NCI-H524 (cell line): ENCODE measurements at places on chromosomes 13 and 19.

DNA sequence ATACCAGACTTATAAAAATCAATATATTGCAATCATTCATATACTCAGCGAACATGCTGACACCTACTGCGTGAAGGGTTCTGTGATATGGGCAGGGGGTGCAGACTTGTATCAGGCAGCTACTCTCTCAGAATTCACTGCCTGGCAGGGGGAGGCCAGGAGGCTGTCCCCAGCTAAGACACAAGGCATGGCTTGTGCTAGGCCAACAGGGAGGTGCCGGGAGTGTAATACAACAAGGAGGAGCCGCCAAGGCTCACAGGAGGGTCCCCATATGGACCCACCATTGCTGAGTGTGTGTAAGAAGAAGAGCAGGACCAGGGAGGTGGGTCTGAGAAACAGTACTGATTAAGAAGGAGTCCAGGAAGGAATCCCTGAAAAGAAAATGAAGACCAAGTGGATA lies 97.2 kb downstream of the COL4A2 start:
- no peak for DNase-seq

- no peak for DNase-seq
These were observed 809 bp downstream of the TDRD12 start for GRCh38 chr19:32720216-32720935.

- no peak for DNase-seq
These were observed 30.8 kb upstream of the USE1 start for GRCh38 chr19:17184371-17184841.

GRCh38 chr19:49589502-49589905 lies 1.5 kb upstream of the PRR12 start:
- DNase-seq, result no peak

GRCh38 chr19:10691178-10691881 lies 9.9 kb upstream of the QTRT1 start:
- DNase-seq, result no peak

- no peak for DNase-seq
These were observed 37.1 kb upstream of the LSM14A start for GRCh38 chr19:34135054-34135800.

DNA sequence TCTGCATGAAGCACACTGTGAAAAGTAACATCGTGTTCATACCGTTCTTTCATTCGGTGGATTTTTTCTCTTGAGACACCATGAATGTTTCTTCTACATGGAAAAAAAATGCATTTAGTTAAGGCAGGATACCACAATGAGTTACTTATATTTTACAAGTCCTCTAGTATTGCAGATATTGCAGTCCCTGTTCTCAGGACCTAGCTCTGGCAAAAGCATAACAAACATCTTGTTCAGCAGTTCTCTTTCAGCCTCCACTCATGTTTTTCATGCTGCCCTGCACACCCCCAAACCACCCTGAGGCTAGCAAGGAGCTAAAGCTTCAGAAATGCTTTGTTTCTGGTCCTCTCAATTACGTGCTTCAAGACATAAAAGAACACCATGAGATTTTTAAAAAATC lies 24.8 kb downstream of the N4BP2L1 start:
- DNase-seq, result no peak

DNA sequence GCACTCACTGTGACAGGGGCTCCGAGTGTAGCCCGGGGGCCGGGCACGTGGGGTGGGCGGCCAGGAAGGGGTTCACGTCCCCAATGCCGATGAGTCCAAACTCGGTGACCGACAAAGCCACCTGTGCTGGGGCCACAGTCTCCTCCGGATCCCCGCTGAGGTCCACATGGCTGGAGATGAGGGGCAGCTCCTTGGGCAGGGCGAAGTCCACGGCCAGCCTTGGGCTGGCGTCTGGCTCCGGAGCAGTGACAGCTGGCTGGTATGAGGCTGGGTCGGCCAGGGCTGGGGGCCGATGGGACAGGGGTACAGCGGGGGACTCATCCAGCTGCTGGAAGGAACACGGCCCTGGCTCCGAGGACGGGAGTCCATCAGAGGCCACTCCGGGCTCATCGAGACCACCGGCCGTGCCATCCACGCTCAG lies 15.9 kb upstream of the PLPP2 start:
- no peak for DNase-seq

GRCh38 chr13:85825454-85825853 lies 26.2 kb upstream of the SLITRK6 start:
- no peak for DNase-seq

DNA sequence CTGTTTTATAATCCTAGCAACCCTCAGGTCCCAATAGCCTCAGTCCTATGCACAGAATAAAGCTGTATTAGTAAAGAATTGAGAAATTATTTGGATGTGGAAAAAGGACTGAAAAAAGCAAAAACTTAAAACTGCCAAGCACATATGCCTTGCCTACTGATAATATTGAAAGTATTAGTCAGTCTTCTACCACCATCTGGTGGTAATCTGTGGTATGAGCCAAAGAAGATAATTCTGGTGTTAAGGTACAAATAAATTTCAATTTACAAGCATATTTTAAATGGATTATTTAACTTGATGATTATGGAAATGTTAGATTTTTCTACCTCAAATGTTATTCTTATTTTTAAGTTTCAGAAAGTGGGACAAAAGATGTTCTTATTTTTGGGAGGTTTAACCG lies 460.3 kb upstream of the KLHL1 start:
- DNase-seq, result peak; percentile 52

GRCh38 chr19:13784731-13785452 lies 10.4 kb upstream of the ZSWIM4 start:
- DNase-seq, result peak; percentile 66

GRCh38 chr13:23450340-23451046 lies 17.0 kb upstream of the SACS start:
- DNase-seq, result peak; percentile 99

DNA sequence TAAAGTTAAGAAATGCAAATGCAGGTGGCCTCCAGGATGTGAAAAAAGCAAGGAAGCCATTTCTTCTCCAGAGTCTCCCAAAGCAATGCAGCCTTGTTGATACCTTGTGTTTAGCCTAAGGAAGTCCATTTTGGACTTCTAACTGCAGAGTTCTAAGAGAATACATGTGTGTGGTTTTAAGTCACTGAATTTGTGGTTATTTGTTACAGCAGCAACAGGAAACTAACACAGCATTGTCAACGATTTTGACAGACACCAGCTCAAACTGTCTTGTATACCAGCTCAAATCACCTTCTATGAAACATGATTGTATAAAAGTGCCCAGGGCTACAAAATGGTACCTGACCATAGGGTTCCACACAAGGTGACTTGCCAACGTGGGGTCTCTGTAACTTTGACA lies 151.4 kb downstream of the NALCN start:
- DNase-seq, result no peak

DNA sequence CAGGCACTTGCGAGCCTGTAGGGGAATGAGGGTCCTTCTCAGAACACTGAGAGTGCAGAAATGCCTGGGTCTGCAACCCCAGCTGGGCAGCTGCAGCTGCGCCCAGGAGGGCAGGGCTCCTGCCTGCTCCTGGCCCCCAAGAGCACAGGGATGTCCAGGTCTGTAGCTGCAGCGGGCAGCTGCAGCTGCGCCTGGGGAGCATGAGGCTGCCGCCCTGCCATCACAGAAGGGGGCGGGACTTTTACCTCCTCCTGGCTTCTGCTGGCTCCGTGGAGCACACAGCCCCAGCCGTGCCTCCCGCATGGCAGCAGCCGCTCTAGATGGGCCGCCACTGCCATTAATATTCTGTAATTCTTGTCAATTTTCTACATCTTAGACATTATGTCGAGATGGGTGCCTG lies 17.8 kb downstream of the CPB2 start:
- no peak for DNase-seq

- DNase-seq, result no peak
These were observed 9.9 kb downstream of the LYPD3 start for GRCh38 chr19:43455321-43456113.

GRCh38 chr13:53775807-53776206 lies 747.2 kb downstream of the OLFM4 start:
- DNase-seq, result no peak

DNA sequence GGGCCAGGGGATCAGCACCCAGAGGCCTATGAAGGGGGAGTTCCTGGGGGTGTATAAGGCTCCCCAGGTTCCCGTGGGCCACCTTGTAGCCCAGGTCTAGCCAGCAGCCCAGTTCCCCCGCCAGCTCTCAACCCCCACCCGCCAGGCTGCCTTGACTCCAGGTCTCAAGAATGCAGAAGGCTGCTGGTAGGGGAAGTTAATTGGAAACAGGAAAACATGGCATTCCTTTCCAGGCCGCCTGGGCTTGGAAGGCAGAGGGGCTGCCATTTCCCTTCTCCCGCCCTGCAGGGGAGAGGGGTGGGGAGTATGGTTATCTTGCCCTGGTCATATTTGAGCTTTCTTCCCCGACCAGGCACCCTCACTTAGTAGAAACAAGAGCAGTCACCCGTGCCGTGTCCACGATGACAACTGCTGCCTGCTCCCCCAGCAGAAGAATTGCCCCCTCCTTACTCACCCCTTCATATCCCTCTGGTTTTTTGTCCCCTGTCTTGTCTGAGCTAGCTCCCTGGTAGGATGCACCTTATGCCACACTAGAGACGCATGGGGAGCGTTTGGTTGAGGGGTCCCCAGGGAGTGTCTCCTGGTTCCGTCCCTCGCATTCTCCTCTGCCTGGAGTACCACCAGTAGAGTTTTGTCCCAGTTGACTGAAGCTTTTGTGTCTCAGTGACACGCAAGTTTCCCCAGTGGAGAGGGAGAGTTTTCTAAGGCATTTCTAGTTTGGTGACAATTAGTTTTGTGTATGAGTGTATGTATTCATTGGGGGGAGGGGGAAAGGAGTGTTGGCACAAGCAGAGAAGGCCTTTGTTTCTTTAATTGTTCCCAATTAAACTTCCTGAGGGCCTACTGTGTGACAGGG lies 4.5 kb downstream of the BICRA start:
- no peak for DNase-seq

DNA sequence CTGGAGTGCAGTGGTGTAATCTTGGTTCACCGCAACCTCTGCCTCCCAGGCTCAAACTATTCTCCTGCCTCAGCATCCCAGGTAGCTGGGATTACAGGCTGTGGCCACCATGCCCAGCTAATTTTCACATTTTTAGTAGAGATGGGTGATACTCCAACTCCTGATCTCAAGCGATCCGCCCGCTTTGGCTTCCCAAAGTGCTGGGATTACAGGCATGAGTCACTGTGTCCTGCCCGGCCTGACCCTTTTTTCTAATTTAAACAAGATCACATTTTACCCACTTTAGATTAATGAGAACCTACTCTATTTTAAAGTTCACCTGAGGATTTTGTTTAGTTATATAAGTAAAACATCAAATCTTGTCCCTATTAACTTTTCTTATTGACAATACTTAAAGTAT lies 91.8 kb upstream of the POSTN start:
- DNase-seq, result no peak

DNA sequence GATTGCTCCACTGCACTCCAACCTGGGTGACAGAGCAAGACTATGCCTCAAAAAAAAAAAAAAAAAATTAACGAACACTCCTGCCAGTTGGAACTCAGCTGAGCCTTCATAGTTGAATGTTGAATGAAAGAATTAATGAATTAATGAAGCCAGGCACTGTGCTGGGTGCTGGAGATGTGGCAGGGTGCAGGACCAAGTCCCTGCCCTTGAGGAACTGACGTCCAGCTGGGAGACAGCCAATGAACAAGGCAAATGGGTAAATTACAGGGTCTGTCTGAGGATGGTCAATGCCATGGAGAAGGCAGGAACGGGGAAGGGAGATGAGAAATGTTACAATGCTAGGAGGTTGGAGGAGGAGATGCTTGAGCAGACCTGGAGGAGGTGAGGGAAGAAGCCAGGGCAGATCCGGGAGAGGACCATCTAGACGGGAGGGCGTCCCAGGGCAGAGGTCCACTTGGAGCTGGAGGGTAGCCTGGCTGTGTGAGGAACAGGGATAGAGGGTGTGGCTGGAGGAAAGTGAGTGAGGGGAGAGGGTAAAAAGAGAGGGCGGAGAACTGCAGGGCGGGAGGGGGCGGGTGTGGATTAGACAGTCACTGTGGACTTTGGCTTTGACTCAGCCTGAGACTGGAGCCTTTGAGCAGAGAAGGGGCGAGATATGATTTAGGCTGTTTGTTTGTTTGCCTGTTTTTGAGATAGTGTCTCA lies 16.8 kb upstream of the IGSF23 start:
- no peak for DNase-seq

GRCh38 chr13:33194820-33195692 lies 90.5 kb downstream of the STARD13 start:
- DNase-seq, result no peak

- DNase-seq, result no peak
These were observed 112.3 kb upstream of the FBXL3 start for GRCh38 chr13:77139306-77139705.

GRCh38 chr13:59495299-59495698 lies 668.4 kb downstream of the DIAPH3 start:
- DNase-seq, result no peak

- no peak for DNase-seq
These were observed 92.5 kb downstream of the PTPRS start for GRCh38 chr19:5247957-5248705.

- DNase-seq, result peak; percentile 81
These were observed 1.8 kb downstream of the HMGB1 start for GRCh38 chr13:30463787-30464495.

- DNase-seq, result no peak
These were observed 28.1 kb upstream of the SIAH3 start for GRCh38 chr13:45879666-45880065.

- DNase-seq, result no peak
These were observed 192.2 kb upstream of the KL start for GRCh38 chr13:32824061-32824460.

DNA sequence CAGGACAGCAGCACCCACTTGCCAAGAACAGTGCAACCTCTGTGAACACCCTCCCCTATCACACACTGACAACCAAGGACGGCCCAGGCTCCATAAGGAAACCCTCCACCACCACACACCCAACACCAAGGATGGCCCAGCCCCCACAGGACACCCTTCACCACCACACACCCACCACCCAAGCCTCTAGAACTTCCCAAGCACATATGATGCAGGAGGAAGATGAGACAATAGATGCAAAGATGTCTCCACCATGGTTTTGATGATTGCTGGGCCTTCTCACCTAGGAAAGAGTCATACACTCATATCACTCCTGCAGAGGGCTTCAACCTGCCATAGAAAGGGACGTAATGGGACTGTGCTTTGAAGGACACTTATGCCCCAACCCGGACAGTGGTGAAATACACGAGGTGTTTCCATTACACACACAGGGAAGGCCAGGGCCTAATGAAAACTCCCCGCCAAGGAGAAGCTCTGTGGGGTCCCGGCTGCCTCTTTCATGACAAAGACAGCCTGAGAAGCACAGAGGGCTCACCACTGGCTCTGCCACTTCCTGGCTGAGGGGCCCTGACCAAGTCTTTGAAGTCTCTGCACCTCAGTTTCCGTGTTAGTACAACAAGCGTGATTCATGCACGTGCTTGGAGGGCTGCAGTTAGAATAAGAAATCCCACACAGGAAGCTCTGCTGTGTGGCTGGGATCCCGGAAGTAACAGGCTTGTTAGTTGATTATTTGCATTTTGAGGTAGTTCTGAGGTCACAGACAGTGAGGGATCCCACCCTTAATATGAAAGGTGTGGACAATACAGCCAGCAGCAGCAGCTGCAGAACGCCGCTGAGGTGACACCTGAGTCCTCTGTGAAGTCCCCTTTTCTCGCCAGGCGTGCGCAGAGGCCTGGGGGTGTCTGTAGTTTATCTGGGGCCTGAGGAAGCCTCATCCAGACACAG lies 61.9 kb upstream of the ATP12A start:
- DNase-seq, result no peak

GRCh38 chr13:41961466-41961760 lies 504 bp upstream of the VWA8 start:
- DNase-seq, result no peak

GRCh38 chr13:96999091-96999490 lies 4.8 kb upstream of the OXGR1 start:
- no peak for DNase-seq

GRCh38 chr13:97953376-97953970 lies at the start of gene IPO5:
IPO5 (plus strand) TSS chr13:97953675; CDS start chr13:97976697, 23,022 bp downstream.
- DNase-seq, result no peak

- DNase-seq, result no peak
These were observed 494.9 kb downstream of the FOXO1 start for GRCh38 chr13:40171566-40171965.
